ENCODE measurements at places on chromosomes 1 and 21.

DNA sequence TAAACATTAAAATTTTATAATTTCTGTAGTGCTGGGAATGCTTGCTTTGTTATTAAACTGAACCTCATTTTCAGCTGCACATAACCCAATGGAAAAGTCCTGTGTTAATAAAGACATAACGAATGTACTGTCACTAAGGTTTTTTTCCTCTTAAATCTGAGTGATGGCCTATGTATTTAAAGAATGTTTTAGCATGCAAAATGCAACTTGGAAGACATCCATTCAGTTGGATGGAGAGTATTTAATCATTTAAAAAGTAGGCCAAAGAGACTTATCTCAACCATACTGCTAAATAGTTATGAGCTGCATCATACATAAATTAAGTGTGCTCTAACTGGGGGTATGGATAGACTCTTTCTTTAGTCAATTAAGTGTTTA is 48.5 kb downstream of the RWDD3 start:
- DNase-seq, result no peak

DNA sequence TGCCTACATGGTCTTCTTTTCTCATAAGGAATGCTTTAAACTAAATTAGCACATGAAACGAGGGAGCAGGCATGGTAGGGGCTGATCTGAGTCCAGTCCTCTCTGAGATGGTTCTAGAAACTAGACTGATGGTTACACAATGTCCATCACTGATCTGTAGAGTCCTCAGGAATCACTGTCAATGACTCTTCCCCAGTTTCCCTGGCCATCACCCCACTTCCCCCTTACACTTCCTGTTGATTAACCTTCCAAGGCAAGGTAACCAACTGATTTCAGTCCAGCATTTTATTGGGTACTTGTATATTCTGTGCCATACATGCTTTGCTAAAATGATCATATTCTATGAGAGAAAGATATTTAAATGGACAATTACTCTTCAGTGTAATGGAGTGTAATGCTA is 100.6 kb upstream of the ARTN start:
- no peak for DNase-seq

- DNase-seq, result no peak
These were observed 83.3 kb upstream of the PGBD5 start for GRCh38 chr1:230509281-230509977.

DNA sequence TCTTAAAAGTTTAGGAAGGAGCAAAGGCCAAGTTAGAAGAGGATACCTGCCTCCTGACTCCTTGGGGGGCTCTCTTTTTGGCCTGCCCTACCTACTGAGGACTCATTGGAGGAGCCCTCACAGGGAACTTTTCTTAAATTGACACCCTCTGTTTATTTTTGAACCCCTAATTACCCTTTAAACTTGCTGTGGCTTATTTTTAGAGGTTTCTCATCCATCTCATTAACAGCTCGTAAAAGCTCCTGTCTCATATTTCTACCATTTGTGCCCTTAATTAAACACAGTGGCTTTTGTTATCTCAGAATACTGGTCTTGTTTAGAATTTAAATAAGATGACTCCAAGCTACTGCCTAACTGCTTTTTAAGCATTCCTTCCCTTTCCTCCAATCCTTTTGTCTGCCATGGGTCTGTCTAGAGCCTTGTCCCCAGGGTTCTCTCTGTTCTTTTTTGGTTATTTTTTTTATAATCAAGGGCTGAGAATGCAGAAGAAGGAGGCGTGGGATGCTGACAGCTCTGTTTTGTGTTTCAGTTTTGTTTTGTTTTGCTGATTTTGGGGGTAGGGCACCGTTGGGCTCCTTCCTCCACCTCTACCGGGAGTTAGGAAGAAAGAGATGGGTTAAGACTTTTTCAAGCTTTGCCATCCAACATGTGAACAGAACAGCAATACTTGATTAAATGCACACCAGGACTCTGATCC is 78.0 kb downstream of the SYT6 start:
- DNase-seq, result no peak

GRCh38 chr1:38336301-38336923 is 289.8 kb upstream of the POU3F1 start:
- DNase-seq, result no peak

GRCh38 chr1:191575746-191576145 is 582.5 kb upstream of the RGS18 start:
- no peak for DNase-seq

GRCh38 chr1:67710417-67710816 is 25.4 kb downstream of the GADD45A start:
- no peak for DNase-seq

- no peak for DNase-seq
These were observed 54.6 kb downstream of the HSF2BP start for GRCh38 chr21:43604505-43605204.

- no peak for DNase-seq
These were observed 272.1 kb upstream of the C1orf87 start for GRCh38 chr1:60345621-60346020.

DNA sequence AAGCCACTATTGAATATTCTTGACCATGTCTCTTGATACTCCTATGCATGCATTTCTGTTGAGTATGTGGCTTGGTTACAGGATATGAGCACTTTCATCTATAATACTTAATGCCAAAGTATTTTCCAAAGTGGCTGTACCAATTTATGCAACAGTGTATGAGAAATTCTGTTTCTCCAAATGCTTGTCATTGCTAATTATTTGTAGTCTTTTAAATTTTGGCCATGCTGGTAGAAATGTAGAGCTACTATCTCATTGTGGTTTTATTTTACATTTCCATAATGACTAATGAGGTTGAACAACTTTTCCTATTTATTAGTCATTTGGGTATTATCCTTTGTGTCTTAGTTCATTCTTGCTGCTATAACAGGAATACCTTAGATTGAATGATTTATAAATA is 71.4 kb upstream of the TSPAN2 start:
- DNase-seq, result no peak

DNA sequence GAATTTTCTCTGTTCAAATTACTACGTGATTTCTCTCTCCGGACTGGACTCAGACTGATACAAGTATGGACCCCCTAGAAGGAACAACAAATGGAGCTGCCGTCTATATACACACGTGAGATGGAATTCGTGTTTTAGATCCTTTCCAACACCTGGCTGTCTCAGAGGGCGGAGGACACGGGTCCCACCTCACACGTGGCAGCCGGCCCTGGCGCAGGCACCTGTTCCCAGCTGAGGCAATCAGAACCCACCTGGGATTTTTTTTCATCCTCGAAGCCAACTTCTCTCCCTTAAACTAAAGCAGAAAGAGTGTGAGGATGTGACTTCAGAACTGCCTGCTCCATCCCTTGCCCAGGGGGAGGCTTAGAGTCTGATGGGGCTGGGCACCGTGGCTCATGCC is 34.1 kb upstream of the SCCPDH start:
- no peak for DNase-seq

DNA sequence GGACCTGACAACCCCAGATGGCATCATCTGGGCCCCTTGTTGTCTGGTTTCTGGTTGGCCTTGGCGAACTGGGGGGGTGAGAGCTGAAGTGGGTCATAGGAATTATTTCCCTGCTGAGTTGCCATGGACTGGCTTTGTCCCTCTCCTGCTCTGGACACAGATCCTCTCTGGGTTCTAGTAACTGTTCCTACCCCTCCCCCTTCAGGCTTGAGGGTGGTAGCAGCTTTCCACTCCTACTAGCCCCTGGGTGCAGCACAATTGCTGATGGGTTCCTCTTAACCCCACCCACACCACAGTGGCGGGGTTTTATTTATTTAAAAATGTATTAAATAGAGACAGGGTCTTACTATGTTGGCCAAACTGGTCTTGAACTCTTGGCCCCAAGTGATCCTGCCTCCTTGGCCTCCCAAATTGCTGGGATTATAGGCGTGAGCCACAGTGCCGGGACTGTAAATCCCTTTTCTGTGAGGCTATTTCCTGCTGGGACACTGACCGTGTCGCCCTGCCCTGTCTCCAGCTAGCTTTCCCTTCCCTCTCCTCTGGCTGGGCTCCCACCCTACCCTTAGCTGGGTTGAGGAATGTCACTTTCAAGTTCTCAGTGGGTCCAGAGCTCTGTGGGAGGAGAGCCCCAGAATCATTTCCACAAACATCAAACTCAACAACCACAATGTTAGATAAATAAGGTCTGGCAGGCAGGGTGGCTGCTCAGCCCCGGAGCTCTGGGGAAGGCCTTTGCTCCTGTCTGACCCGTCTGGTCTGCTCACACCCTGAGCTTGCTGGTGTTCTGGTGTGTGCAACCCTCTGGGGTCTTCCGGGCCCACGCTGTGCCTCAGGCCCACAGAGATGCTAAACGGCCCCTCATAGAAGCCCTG is 112.7 kb upstream of the WNT4 start:
- DNase-seq, result no peak

- no peak for DNase-seq
These were observed 137.8 kb downstream of the GALNT2 start for GRCh38 chr1:230204842-230205241.

GRCh38 chr21:34812504-34813265 is 143.9 kb downstream of the CLIC6 start:
- DNase-seq, result no peak

DNA sequence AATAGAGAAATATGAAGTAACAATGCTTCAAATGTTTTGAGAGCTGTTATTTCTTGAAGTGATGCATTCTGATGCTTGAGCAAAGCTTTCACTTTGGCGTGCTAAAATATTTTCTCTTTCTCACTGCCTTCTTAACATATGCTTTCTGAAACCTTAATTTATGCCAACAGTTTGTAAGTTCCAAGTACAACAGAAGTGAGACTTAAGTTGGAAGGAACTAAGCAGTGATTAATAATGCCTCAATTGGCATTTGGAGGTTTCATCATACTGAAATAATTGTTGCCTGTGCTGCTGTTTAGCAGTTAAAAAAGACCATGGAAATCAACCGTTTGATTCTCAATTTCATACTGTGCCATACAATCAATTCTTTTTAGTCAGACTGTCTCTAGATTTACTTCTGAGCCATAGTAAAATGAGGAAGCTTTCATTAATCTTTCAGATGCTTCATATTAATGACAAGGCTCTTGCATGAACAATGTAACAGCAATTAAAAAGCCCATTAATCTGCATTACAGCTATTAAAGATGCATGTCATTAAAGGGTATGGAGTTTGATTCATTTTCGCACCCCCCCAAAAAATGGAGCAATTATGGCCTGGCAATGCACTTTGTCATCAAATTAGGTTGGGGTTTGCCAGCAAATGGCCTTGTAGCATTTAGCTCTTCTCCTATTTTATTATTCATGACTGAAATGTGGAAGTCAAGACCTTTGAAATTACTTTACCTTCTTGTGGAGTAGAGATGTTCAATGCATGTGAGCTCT is 375.3 kb downstream of the USH2A start:
- DNase-seq, result no peak

- DNase-seq, result no peak
These were observed 46.9 kb downstream of the ITPKB start for GRCh38 chr1:226692051-226692792.

Data from CD4-positive, alpha-beta T cell treated with Interleukin-2 at 100 ng/mL for 4 hours (primary cell).